Activated CD4-positive, alpha-beta T cell treated with anti-CD3 and anti-CD28 coated beads, Interleukin-2, amount 50 U/mL, for 4 hours (primary cell): ENCODE measurements at places on chromosomes 16 and 17.

- no peak for DNase-seq
Observed at GRCh38 chr17:3755335-3756030, 31.8 kb downstream of the HASPIN start.

- DNase-seq, result peak; percentile 99
Observed at GRCh38 chr16:50741781-50742575, at the start of gene CYLD. Gene CYLD, plus strand, starts transcription at chr16:50742086. Its CDS starts 7,613 bp downstream, at chr16:50749699.

DNA sequence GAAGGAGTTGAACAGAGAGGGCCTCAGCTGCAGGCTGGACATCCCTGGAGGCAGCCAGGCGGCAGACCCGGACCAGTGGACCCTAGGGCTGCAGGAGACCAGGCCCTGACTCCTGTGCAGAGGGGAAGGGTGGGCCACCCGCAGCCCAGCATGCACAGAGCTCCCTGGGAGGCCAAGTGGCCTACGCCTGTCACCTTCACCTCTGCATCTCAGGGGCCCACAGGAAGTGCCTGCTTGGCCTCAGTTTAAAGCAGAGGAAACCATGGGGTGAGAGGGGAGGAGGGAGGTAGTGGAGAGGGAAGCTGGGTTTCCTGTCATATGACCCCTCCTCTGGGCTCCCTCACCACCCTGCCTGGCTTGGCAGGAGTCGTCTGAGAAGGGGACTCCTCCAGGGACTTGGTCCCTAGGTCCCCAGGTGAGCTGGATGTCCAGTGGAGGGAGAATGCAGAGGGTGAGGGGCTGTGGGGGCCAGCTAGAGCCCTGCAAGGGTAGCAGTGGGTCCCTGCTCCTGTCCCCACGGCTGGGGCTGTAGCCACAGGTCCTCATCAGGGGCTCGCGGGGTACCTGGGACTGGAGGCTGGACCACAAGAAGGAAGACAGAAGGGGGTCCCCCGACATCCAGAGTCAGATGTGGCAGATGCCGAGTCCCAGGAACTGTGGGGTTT is at the start of gene TMC8:
TSS of gene TMC8 (plus strand) at position 335 of the 665 bp plus-strand sequence. CDS start 818 bp downstream, outside the sequence.
- DNase-seq, result no peak

- DNase-seq, result no peak
Observed at GRCh38 chr17:7196651-7197401, 17.7 kb upstream of the ASGR1 start.

GRCh38 chr16:69483611-69484010 is 59.2 kb downstream of the CYB5B start:
- no peak for DNase-seq

GRCh38 chr16:16016388-16016964 is 67.1 kb downstream of the ABCC1 start:
- DNase-seq, result no peak

DNA sequence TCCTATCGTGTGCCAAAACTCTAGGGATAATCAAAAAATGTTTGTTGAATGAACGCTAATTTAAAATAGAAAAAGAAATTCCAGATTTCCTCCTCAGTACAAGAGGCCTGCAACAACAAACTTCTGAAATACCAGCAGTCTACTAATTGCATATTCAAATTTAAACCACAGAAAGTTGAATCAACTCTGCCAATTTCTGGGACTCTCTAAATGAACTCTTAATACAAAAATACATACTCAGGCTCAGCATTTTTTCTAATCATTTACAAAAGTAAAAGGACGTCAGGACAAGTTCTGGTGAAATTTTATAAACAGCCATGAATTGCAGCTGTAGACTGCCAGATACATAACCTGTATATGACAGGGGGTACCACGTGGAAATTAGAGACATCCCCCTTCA is 49.0 kb downstream of the KANSL1 start:
- no peak for DNase-seq

DNA sequence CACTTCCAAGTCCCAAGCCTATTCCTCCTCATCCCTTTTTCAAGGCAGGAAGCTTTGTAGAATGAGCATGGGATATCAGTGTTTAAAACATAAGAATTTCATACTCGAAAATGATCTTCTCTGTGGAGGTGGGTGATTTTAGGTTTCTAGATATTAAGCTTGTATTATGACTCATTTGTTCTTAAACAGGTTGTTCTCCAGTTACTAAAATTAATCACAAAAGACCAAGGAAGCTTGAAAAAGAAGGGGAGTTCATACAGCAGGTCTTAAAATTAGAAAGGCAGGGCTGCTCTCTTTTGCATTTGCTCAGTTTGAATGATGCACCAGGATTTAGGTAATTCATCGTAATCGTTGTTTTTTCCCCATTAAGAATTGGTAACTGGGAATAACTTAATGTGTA is 208.7 kb downstream of the PRKCA start:
- no peak for DNase-seq

DNA sequence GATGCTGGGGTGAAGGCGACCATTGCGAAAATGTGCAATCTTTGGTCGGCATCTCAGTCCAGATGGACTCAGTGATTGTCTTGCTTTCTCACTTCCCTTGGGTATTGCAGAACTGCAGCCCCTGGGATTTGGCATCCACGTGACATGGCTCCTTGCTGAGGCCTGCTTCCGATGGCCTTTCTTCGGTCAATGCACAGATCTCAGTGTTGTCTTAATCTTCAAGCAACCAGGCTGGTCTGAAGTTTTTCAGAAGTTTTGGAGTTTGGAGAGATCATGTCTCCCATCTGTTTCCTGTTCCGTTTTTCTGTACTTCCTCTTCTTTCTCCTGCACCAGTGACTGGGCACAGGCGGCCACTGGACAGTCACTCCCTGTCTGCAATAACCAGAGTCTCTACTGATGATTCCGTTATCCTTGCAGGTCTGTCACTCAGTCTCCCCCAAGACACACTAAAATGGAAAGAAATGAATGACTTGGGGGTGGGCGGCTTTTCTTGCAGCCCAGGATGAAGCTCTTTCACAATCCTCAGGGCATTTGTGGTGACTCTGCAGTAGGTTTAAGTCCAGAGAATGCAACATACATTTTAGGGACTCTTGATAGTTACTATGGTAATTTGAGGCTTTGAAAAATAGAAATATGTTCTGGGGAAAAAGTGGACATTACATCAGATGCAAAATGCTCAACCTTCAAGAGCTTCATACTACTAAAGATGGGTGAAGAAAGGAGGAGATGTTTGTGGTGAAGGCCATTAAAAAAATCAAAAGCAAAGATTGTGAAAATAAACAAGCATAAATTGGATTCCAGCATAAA is 106.3 kb upstream of the ZFHX3 start:
- no peak for DNase-seq

GRCh38 chr16:85473323-85473722 is 139.8 kb upstream of the GSE1 start:
- DNase-seq, result no peak

GRCh38 chr17:70774339-70775117 is 605.2 kb downstream of the KCNJ2 start:
- no peak for DNase-seq

DNA sequence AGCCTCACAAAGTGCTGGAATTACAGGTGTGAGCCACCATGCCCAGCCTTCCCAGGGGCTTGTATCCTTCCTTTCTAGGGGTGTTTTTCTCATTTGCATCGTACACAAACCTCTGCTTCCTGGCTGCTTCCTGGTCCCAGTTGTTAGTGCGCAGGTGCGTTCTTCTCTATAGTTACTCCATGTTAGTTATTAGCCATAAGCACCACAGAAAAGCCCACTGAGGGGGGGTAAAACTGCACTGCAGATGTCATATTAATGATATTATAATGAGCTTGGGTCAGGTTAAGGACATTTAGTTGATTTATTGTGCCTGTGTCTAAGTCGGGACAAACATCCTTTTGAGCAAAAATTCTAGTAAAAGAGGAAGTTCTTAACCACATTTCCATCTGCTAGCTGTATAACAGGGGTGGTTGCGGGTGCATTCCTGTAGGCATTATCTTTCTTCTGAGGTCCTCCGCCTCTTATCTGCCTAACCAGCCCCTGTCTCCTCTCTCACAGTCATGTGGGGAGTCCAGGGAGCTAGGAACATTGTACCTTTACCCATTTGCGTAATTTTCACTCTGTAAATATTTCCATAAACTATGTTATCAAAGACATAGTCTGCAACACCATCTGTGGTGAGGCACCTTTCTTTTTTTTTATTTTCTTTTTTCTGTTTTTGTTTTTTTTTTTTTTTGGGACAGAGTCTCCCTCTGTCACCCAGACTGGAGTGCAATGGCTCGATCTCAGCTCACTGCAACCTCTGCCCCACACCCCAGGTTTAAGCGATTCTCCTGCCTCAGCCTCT is 23.6 kb upstream of the ATF7IP2 start:
- DNase-seq, result no peak

GRCh38 chr17:11493936-11494335 is 104.3 kb upstream of the DNAH9 start:
- DNase-seq, result no peak

DNA sequence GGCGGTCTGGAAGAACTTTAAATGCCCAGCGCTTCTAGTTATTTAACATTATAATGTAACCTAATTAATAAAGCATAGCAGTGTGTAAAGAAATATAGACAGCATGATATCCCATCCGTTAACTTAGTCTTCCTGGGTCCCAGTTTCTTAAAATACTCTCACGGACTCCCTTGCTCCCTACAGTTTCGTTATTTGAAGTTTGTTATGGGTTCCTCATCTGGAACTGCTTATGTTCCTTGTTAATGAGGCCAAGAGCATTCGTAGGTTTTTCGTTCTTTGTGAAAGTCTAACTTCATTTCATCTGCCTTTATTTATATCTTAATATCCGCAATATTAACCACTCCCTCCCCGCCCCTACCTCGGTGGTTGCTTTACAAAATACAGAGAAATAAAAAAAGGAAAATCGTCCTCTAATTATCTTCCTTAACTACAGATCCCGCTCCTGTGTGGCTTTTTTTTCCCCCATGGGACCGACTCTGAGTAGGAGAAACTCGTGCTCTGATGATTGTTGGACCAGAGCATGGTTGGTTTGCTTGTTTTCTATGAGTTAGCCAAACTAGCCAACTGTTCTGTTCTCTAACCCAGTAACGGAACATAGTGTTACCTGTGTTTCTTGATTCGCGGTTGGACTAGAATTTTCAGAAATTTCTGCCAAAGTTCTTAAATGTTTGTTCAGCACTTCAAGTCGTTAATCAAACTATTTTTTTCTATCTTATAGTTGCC is 863 bp downstream of the ADPRM start:
- no peak for DNase-seq

GRCh38 chr16:10669791-10670190 is 24.9 kb downstream of the TEKT5 start:
- no peak for DNase-seq

GRCh38 chr17:80835816-80836657 is 155.6 kb upstream of the CHMP6 start:
- no peak for DNase-seq

- no peak for DNase-seq
Observed at GRCh38 chr17:8326511-8327302, 12.9 kb upstream of the ODF4 start.

- DNase-seq, result peak; percentile 86
Observed at GRCh38 chr17:50707289-50708049, at the start of gene ANKRD40. Gene ANKRD40, minus strand, starts transcription at chr17:50707914. Its CDS starts 260 bp downstream, at chr17:50707654.

- DNase-seq, result no peak
Observed at GRCh38 chr17:61253362-61253761, 146.3 kb upstream of the TBX2 start.

GRCh38 chr16:3876695-3877094 is 3.8 kb downstream of the CREBBP start:
- no peak for DNase-seq

- no peak for DNase-seq
Observed at GRCh38 chr16:50278251-50278650, 11.9 kb downstream of the ADCY7 start.

DNA sequence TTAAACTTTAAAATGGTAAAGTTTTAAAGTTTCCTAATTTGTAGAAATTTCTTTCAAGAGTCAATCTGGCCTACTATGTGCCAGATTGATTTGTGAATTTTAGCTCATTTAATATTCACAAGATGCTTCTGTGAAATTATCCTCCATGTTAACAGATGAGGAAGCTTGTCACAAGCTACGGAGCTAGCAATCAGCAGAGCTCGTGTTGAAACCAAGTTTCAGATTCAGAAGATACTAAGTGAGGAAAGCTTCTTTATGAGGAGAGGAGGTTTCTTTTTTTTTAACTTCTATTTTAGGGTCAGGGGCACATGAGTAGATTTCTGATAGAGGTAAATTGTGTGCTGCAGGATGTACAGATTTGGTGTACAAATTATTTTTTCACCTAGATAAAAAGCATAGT is 135.9 kb downstream of the HS3ST4 start:
- no peak for DNase-seq
